ENCODE measurements at places on chromosomes 11 and 22.

GRCh38 chr11:76801225-76801624 lies 18.1 kb downstream of the TSKU start:
- no peak for DNase-seq

DNA sequence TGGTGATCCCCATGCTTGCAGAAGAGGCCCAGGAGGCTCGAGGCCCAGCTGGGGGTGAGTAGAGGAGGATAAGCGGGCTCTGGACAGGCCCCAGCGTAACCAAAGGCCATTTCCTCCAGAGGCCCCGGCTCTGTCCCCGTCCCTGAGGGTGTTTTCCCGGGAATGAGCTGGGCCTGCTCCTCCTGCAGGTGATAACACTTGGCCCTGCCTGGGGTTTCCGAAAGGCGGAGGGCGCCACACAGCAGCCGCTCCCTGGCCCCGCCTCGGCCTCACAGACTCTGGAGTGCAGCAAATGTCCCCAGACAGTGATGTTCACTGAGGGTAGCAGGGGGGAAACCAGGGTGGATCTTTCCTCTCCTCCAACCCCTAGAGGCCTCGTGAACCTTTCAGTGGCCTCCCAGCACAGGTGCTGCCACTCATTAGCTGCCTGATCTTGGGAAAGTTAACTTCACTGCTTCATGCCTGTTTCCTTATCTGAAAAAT lies 10.5 kb upstream of the MGAT3 start:
- no peak for DNase-seq

DNA sequence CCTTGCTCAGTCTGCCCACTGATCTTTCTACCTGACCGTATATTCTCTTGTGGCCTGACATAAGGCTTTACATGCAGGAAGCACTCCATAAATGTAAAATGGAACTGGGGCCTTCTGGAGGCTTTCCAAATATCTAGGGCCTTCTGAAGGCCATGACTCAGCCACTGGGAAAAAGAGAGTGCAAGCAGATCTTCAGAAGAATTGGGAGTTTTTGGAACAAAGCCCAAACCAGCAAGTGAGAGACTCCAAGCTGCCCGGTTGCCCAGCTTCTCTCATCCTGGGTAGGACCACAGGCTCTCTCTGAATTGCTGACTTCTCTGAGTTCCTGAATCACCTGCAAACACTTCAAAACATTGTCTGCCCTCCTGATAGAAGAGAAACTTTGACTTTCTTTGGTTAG lies 107.9 kb upstream of the BMAL1 start:
- peak; percentile 91 for DNase-seq

GRCh38 chr22:30275625-30276024 lies 9.0 kb upstream of the OSM start:
- no peak for DNase-seq

- no peak for DNase-seq
Observed at GRCh38 chr11:71436861-71437260, 11.3 kb downstream of the DHCR7 start.

DNA sequence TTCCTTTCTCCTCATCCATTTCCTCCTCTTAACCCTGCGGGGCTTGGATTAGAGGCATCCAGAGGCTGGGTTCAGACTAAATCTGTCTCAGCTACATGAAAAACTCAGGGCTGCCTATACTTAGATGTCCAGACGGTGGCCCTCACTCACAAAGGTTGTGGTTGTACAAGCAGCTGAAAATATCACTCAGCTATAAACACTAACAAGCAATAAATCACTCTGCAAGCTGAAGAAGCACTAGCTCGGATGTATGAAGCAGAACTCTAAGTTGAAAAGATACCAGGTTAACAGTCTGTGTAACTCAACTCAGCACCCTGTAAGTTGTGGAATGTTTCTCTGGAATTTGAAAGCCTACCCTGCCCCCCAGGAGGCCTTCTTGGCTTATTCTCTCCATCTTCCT lies 82.9 kb downstream of the EXT2 start:
- DNase-seq = peak; percentile 35

DNA sequence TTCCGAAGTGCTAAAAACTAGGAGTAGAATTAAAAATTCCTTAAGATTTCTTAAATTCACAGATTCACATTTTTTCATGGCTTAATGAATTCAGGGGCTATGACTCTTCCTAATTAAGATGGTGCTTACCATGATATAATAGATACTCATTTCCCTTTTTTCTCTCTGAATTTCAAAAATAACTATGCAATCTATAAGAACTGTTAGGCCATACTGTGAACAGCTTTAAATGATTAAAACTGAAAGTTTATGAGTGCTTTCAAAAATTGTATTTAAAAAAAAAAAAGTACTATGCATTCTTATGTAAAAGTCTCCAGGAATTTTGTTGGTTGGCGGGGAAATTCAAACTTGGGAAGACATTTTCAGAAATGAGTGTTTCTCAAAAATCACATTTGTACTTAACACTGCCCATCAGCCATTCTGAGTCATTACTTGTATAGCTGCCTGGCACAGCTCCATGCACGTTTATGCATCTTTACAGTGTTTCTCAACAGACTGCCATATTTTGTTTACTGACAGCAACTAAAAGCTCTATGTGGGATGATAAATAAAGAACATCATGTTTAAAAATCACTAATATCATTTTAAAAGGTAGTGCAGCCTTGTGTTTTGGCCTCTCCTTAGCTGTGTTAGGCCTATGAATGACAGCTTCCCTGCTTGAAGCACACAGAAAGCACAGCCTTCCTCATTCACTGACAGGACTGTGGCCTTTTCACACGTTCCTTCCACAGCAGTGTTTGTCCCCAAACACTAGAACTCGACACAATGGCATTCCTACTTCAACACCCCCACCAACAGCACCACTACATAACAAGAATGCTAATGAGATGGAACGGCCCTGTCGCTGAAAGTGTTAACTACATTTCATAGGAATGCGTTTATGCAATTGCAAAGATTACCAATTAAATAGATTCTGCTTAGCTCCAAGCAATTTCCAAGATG lies 131.4 kb downstream of the DCDC1 start:
- DNase-seq = no peak
